ENCODE measurements at places on chromosomes 12 and 14. TPM values are rescaled to one million over a fixed set of nuclear protein-coding genes. Genes with fewer than 3 reads are reported as not detected.

Gene NELL2
- 35.8 TPM for total RNA-seq

Gene TCL1B
- total RNA-seq = not detected

Gene ABCC9
- not detected for total RNA-seq

Gene MMP17
- total RNA-seq = not detected

Gene RASSF9
- total RNA-seq = not detected

Gene IFNG-AS1
- 0.35 TPM for total RNA-seq

Gene KRT6C
- not detected for total RNA-seq

Gene OR4N5
- not detected for total RNA-seq

Gene CDK4
- 132 TPM for total RNA-seq

Gene BDKRB2
- total RNA-seq = not detected

Gene CLEC4D
- total RNA-seq = not detected

Gene ZCCHC8
- total RNA-seq = 34.7 TPM

Gene P2RX2
- not detected for total RNA-seq

Gene PLXNC1
- 5.3 TPM for total RNA-seq

Gene MYBPC1
- not detected for total RNA-seq

Gene ZFHX2
- 1.3 TPM for total RNA-seq

Gene SOCS4
- total RNA-seq = 21.3 TPM

Gene SMOC1
- not detected for total RNA-seq

Gene SLC5A8
- total RNA-seq = not detected

Gene KRT3
- total RNA-seq = not detected

Gene SPIC
- not detected for total RNA-seq

Gene FIGNL2
- 0.27 TPM for total RNA-seq

Gene LPAR5
- total RNA-seq = 3.5 TPM

Gene MORN3
- 2.6 TPM for total RNA-seq

Gene VASH1
- total RNA-seq = 4.0 TPM

Gene C14orf39
- not detected for total RNA-seq
